ENCODE measurements at places on chromosomes 2 and 18.

DNA sequence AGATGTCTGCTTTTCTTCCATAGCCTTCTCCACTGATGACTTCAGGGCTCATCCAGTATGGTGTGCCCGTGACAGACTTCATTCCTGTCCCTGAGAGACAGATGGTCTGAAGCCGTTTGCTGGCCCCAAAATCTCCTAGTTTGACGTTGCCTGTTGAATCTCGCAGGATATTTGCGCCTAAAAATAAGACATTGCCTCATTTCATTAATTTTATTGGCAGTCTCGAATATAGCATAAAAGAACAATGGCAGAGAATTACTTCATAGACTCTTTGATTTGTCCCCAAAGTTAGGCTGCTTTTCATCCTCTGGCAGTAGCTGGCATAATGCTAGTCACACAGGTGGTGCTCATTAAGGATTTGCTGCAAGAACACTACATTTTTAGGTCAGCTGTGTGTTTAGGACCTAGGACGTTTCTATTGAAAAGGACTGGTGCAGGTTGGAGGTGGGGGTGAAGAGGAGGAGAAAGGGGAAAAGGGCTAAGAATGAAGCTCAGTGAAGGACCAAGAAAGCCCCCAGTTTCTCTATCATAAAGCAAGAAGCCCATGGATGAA lies 14.7 kb upstream of the ERCC3 start:
- no peak for DNase-seq

GRCh38 chr2:83915381-83915780 lies 543.7 kb downstream of the SUCLG1 start:
- no peak for DNase-seq

DNA sequence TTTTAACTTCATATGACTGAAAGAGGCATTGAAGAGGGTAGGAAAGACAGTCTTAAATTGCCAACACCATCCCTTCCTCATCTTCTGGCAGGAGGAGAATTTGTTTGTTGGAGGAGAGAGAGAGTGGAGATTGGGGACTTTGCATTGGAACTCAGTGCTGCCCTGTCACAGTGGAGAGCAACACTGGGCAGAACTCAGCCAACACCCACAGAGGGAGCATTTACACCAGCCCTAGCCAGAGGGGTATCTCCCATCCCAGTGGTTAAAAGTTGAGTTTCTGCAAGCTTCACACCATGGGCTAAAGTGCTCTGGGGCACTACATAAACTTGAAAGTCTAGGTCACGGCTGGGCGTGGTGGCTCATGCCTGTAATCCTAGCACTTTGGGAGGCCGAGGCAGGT lies 174.1 kb downstream of the ANKRD30B start:
- no peak for DNase-seq

- no peak for DNase-seq
Observed at GRCh38 chr2:36128359-36128758, 227.2 kb upstream of the CRIM1 start.

- no peak for DNase-seq
Observed at GRCh38 chr18:47343291-47343690, 91.8 kb upstream of the SKOR2 start.

GRCh38 chr2:158667586-158667985 lies 127.5 kb upstream of the DAPL1 start:
- DNase-seq = no peak

DNA sequence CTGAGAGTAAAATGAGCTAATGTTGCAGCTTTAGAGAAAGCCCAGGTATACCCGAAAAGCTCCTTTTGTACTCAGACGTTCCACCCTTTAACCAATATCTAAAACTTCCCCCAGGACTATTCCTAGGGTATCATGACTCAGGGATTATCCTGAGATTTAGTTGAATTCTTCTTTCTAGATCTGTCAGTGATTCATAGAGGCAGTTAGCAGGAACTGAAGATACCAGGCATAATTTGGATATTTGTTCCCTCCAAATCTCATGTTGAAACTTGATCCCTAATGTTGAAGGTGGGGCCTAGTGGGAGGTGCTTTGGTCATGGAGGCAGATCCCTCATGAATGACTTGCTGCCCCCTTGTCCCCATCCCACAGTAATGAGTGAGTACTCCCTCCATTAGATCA lies 161.2 kb upstream of the LRP1B start:
- DNase-seq = no peak

DNA sequence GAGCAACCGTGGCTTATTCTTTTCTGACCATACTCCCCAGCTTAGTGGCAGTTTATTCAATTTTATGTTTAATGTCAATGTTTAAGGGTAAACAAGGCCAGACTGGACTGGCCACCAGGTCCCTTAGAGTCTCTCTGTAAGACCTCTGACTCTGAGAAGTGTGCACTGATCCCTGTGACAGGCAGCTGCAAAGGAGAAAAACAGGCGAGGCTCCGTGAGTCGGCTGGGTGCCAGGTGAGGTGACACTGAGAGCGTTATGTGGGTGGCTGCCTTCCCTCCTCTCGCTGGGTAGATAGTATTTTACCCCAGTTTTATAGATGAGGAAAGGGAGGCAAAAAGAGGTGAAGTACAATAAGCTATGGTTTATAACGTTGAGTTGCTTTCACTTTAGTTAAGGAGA lies 139.4 kb upstream of the HDAC4 start:
- DNase-seq = no peak
